ENCODE measurements at places on chromosomes 16 and 17.

DNA sequence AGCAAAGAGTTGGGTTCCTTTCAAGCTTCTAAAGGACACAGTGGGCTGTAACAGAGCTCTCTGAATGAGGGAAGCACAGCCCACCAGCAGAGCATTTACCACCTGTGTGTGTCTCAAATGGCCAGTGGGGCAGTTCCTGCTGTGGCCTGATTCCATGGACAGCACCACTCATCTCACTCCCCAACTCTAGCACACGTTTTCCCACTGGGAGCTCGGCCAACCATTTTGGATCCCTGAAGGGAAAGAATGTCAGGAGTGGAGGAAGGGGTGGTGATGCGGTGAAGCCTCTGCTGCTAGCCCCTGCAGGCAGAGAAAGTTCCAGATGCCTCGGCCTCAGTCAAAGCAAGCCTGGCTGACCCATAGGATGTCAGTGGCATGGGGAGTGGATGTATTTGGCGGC, 86.6 kb downstream of the PLXDC1 start:
- no peak for DNase-seq

DNA sequence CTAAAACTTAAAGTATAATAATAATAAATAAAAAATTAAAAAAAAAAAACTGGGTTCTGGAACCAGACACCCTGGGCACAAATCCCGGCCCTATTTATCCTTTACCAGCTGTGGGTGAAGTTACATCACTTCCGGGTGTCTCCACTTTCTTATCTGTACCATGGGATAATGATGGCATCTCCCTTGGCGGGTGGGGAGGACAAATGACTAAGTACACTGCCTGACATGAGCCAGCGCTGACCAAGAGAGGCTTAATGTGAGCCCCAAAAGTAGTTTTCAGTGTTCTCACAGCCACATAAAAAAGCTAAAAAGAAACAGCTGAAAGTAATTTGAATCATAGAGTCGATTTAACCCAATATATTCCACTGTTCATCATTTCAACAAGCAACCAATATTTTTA, 424.9 kb downstream of the SOX9 start:
- no peak for DNase-seq

- no peak for DNase-seq
Measured at GRCh38 chr16:89159066-89159849, 12.3 kb upstream of the CDH15 start.

DNA sequence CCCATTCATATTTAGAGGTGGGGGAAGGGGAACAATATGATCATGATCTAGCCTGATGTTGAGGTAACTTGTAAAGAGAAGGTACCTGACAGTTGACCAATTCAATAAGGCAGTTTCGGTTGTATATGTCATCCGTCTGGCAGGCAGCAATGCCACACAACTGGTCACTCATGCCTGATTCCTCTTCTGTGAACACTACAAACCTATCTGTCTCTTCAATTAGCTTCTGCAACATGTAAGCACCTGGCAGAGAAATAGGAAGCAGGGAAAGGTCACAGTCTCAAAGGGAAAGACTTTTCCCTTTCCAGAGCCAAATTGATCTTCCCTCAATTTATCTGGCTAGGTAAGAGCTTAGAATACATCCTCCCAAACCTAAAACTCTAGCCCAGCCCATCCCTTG, 10.2 kb upstream of the RSKR start:
- DNase-seq: no peak

GRCh38 chr17:44202756-44203155, 3.1 kb upstream of the ATXN7L3 start:
- DNase-seq: no peak

- peak; percentile 92 for DNase-seq
Measured at GRCh38 chr17:50209472-50210239, 8.2 kb upstream of the COL1A1 start.

GRCh38 chr17:7636163-7636562, 6.2 kb downstream of the SHBG start:
- no peak for DNase-seq

- DNase-seq: no peak
Measured at GRCh38 chr16:47634727-47635126, 173.6 kb downstream of the PHKB start.

DNA sequence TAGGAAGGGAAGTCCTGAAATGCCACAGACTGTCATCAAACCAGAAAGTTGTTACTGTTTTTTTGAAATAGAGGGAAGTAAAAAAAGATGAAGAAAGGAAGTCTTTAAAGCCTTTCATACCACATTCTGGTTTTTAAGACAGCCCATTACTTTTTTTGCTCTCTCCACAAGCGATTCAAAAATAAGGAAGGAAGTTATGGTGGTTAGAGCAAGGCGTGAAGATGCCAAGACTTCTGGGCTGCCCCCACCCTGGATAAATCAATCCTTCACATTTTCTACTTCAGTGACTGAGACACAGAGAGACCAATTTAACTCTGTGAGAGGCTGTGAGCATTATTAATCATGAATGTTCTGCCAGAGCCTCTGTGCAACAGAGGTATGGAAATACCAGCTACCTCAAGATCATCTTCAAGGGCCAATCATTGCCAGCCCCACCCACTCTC, 82.3 kb upstream of the BCAR1 start:
- DNase-seq: no peak

- peak; percentile 91 for DNase-seq
Measured at GRCh38 chr17:18182978-18183333, 672 bp upstream of the ALKBH5 start.

DNA sequence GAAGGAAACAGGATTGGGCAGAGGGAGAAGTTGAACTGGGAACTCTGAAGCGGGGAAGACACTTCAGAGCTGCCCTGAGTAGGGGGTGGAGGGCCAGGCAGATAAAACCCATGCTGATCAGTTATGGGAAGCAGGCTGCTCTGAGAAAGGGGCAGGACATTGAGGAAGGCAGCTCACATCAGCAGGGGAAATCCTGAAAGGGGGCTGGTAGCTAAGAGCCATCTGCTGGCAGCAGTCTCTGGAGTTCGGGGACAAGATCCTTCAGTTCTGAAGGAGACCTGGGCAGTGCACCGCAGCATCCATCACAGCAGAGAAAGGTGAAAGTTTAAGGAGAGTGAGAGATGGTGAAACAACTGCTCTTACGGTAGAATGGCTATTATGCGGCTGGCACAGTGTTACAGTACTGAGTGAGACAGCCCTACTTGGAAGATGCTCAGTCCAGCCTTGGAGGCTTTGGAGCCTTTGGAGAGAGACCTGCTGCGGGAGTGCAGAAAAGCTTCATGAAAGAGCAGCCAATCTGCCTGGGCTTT, 5.4 kb upstream of the KIF18B start:
- peak; percentile 52 for DNase-seq

DNA sequence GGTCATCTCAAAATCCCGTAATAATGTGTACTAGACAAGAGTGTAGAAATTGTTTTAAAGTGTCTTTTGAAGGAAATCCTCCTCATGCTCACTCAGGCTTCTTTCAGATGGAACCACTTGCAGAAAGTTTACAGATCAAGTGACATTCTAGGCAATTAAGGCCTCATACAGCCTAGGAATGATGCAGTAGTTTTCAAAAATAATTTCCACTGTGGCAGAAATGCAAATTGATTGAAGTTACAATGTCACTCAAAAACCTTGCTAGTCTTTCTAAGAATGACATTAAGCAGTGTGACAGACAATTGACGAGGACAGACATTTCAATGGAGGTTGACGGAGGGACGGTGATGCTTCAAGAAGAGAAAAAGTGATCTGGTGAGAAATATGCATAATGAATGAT, 53.5 kb upstream of the CDH8 start:
- DNase-seq: no peak

DNA sequence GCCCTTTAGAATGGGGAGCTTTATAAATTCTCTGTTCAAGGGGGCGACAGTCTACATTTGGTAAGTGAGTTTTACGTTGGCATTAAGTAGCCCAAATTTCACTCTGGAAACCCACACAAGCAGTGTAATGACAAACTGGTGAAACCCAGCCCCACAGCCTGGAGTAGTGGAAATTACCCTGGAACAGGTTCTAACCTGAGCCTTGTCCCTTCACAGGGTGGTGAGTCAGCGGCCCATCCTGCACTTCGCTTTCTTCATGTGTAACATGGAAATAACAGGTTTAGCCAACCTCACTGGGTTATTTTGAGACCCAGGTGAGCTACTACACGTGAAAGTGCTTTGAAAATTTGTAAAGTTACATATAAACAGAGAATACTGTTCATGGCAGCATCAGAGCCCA, 3.5 kb upstream of the TLCD3A start:
- no peak for DNase-seq

DNA sequence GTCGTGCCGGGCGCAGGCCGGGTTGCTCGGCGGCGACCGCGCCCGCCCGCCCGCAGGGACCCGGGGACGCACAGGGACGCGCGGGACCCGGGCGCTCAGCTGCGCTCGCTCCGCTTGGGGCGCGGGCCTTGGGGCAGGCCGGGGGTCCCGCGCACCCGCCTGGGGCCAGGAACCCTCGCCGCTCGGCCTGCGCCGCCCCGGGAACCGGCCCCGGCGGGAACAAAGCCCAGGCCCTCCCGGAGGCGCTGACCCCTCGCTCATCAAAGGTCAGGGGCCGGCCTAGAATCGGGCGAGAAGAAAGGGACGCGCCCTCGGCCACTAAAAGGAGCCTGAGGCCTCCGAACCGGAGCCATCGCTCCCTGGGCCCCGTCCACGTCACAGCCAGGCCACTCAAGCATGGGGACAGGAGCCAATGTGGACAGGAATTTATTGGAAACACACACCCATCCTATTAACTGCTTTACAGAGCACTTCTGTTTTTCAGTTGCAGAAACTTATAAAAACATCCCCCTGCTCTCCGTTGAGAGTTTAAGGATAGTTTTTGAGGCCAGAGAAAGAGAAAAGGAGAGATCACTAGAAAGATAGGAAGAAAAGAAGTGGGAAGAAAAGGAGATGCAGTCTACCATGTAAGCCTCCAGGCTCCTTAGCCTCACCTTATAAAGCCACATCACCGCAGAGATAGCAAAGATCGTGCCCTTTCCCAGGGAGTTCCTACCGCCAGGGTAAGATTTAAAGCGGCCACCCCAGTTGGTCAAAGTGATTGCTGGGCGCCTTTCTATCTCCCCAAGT, 558 bp upstream of the ZFHX3 start:
- DNase-seq: peak; percentile 89

DNA sequence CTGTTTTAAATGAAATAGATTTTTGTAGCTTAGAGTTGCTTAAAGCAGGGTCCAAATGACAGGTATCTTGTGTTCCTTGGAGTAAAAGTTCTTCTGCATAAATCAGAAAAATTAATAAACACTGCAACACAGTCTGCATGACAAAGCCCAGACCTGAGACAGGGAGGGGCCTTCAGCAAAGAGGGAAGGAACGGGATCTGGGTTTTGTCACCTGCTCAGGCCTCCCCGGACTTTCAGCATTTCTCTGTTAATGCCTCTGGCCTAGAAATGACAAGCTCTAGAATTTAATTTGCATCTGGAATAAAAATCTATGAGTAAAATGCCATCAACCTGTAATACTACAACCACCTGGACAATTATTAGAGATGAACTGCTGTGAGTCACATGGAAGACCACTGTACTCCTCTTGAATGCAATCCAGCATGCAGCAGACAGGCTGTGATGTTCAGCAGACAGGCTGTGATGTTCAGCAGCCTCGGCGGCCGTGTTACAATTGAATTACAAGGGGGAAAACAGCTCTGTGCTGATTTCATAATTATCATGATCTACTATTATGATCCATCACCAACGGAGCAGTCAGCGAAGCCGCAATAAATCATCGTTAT, 170.2 kb downstream of the TOX3 start:
- no peak for DNase-seq

GRCh38 chr16:80065541-80065940, 465.0 kb upstream of the MAF start:
- DNase-seq: no peak

DNA sequence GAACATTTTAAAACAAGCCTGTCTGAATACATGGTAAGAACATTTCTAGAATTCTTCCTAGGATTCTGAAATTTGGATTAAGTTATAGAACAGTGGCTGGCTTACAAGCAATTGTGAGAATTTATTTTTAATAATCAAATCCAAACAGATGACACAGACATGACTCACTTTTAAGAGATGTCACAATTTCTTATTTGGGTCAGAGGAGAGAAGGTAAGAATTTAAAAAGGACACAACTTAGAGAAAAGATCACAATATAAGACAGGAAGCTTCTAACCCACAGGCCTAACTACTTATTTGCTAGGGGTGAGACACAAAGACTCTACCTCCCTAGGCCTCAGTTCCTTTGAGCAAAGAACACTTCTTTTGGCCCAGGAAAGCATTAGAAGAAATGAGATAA, 32.7 kb downstream of the ZZEF1 start:
- no peak for DNase-seq

DNA sequence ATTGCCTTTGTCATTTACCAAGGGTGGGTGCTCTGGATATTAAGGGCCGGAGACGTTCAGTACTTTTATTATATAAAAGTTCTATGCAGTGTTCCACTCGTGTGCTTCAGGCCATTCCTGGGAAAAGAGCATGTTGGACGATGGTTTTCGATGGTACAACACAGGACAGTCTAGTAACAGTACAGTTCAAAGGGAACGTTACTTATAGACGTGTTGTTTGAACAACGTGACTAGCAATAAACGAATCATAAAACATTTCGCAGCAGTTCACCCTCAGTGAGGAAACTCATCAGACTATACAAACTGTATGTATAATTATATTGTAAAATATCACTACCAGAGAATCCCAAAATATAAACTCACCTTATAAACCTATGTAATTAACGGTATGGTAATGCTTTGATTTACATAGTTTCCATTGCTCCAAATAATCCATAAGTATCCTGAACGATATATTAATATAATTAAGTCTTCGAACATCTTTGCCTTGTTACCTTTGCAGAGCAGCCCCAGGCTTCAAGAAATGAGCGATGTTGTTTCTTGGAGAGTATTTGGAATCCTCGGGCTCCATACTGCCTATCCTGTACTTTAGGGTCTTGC, 589 bp downstream of the NMT1 start:
- no peak for DNase-seq

DNA sequence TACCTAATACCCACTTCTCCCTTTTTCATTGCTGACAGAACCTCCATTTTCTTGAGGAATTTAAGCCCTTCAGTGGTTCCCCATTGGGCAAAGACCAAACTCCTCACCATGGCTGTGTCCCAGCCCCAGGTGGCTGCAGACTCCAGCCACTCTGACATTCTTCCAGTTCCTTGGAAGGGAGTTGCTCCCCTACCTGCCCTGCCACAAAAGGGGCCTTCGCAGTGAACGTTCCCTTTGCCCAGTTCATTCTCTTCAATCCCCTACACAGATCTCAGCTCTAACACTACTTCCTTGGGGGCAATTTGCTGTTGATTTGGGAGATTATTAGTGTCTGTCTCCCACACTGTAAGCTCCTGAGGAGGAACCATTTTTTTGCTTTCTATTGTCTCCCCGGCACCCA, 3.2 kb upstream of the AKTIP start:
- DNase-seq: no peak

- no peak for DNase-seq
Measured at GRCh38 chr16:87692756-87693155, 73.0 kb downstream of the KLHDC4 start.

- no peak for DNase-seq
Measured at GRCh38 chr17:46205975-46206374, 12.7 kb upstream of the KANSL1 start.

GRCh38 chr17:2157675-2158395, 102.9 kb downstream of the HIC1 start:
- DNase-seq: no peak
